Trophoblast cell (in vitro differentiated cells and primary cell): ENCODE measurements at places on chromosomes 13 and 19.

GRCh38 chr19:28956421-28956820 is 256.5 kb downstream of the UQCRFS1 start:
- DNase-seq = no peak

DNA sequence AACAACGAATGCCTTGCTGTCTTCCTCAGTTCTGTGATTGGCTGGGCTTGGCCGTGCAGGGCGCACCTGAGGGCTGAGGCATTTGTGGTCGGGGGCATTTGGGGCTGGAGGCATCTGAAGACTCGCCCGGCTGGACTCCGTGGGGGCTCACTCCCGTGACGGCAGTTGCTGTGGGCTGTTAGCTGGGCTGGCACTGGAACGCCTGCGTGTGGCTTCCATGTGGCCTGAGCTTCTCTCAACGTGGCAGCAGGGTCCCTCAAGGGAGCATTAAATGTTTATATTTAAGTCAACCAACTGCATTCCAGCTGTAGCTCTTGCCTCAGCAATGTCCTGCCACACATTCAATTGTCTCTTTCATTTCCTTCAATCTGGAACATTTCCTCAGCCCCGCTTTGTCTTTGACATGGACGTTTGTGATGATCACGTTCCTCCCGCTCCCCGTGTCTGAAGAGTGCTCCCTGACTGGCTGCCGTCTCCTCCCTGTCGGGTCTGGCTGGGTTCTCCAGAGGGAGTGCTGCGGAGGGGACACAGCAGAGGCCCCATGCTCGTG is 21.0 kb downstream of the CCDC8 start:
- DNase-seq = no peak

- no peak for DNase-seq
Measured at GRCh38 chr19:34269081-34269480, 14.7 kb downstream of the GARRE1 start.

- DNase-seq = peak; percentile 52
Measured at GRCh38 chr19:35986664-35987570, 8.1 kb upstream of the SDHAF1 start.

DNA sequence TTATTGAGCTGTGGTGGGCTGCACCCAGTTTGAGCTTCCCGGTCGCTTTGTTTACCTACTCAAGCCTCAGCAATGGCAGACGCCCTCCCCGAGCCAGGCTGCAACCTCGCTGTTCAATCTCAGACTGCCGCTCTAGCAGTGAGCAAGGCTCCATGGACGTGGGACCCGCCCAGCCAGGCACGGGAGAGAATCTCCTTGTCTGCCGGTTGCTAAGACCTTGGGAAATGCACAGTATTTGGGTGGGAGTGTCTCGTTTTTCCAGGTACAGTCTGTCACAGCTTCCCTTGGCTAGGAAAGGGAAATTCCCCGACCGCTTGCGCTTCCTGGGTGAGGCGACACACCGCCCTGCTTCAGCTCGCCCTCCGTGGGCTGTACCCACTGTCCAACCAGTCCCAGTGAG is 27.7 kb upstream of the UBAC2 start:
- DNase-seq = peak; percentile 74

DNA sequence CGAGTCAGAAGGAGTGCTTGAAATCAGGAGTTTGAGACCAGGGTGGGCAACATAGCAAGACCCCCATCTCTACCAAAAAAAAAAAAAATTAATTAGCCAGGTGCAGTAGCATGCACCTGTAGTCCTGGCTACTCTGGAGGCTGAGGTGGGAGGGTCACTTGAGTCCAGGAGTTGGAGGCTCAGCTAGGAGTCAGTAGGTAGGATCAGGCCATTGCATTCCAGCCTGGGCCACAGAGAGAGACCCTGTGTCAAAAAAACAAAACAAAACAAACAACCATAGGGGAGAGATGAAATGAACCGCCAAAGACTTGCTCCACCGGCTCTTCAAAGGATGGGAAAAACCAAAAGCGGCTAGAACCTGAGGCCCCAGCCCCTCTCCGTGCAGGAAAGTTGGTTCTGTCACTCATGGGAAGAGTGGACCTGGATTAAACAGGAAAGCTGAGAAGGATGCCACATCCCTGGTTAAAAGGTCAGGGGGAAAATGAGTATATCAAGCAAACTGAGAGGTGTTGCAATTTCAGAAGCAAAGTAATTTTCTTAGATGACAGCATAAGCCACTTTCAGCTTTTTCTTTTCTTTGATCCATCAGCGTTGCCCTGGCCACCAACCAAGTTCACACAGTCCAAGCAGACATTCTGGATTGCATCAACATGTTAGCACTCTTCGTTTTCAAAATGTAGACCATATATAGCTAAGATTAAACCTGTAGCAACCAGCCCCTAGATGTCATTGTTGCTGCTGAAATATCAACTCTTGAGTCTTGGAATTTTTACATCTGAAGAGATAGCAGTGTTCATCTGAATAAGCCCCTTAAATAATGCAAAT is 8.9 kb upstream of the ZNF507 start:
- DNase-seq = peak; percentile 13

DNA sequence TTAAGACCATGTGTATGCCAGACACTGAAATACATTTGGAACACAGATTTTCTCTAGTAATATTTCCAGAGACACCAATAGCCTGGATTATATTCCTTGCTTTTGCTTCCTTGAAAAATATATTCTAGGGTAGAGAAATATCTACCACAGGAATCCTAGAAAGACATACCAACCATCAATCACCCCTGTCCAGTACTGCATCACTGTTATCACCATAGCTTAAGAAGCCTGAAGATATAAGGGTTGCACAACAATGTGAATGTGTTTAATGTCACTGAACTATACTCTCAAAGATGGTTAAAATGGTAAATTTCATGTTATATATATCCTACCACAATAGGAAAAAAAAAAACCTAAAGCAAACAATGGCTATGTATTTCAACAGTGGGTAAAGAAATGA is 163.6 kb downstream of the DIAPH3 start:
- DNase-seq = no peak

DNA sequence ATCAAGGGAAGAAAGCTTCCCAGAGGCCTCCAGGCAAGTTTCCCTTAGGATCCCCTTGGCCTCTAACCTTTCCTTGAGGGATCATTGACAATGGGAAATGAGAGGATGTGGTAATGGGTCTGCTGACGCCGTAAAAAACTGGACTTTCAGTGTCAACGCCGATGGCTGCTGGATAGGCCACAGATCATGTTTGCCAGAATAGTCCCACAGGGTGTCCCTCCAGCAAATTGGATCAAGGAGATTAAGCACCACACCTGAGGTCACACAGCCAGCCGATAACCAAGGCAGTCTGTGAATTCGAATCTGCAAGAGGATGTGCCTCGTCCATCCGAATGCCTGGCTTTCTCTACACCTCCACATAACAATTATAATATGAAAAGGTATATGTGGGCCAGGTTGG is 17.6 kb downstream of the BCAT2 start:
- DNase-seq = no peak

GRCh38 chr19:53041366-53041765 is 3.2 kb upstream of the ERVV-2 start:
- DNase-seq = peak; percentile 52

- no peak for DNase-seq
Measured at GRCh38 chr19:40389404-40390083, 437 bp downstream of the HIPK4 start.

DNA sequence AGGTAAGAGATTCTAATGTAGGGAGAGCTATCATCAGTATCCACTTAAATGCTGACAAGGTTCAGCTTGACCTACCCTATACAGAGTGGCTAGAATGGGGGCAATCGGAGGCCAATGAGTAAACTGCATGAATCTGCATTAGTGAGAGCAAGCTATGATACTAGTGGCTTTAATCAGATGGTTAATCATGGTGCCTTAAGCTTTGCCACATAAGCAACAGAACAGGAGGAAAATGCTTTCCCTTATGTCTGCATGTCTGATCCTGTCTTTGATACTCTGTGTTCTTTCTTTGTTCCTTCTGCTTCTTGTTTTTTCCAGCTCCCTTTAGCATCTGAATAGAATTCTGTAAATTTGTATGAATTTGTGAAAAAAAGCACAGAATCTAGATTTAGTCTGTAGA is 91.1 kb downstream of the WDFY2 start:
- DNase-seq = no peak

GRCh38 chr19:45920458-45920857 is 5.9 kb upstream of the NANOS2 start:
- no peak for DNase-seq

DNA sequence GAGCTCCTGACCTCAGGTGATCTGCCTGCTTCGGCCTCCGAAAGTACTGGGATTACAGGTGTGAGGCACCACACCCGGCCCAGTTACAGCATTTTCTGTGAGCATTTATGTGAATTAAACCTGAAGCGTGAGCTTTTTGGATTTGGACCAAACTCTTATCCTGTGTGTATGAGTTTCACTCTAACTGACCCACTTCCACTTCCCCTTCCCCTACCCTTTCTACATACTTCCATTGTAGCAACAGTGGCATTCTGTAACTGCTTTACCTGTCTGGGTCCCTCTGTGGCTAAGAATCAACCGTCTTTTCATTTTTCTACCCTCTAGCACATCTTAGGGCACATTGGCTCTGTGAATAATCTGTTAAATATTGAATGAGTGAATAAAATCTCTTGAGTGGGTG is 16.2 kb downstream of the FRY start:
- no peak for DNase-seq

- DNase-seq = no peak
Measured at GRCh38 chr13:78650717-78651083, 8.3 kb downstream of the OBI1 start.

GRCh38 chr19:47713046-47714021 is at the start of gene EHD2:
Gene EHD2 (plus strand): TSS chr19:47713422. CDS start chr19:47716613, 3,191 bp downstream.
- no peak for DNase-seq

GRCh38 chr13:113393563-113394338 is 29.8 kb upstream of the GRTP1 start:
- DNase-seq = peak; percentile 82

- peak; percentile 0 for DNase-seq
Measured at GRCh38 chr13:107348925-107349324, 781.0 kb upstream of the ARGLU1 start.

GRCh38 chr19:44684892-44685863 is 13.8 kb upstream of the CEACAM16 start:
- DNase-seq = no peak

DNA sequence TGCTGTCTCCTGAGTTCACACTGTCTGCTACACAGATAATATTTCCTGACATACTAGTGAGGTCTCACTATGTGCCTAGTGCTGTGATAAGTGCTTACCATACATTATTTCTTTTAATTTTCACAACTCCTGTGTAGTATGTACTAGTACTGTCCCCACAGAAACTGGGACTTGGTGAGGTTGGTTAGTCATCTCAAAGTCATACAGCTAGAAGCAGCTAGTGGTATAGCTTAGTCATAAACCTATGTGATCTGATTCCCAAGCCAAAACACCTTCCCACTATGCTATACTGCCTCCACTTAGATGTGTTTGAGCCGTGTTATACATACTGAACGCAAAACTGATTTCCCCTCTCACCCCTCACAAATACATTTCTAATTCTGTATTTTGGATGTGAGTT is 10.5 kb downstream of the MTMR6 start:
- DNase-seq = no peak

- peak; percentile 93 for DNase-seq
Measured at GRCh38 chr19:535017-535835, 3.7 kb downstream of the CDC34 start.

DNA sequence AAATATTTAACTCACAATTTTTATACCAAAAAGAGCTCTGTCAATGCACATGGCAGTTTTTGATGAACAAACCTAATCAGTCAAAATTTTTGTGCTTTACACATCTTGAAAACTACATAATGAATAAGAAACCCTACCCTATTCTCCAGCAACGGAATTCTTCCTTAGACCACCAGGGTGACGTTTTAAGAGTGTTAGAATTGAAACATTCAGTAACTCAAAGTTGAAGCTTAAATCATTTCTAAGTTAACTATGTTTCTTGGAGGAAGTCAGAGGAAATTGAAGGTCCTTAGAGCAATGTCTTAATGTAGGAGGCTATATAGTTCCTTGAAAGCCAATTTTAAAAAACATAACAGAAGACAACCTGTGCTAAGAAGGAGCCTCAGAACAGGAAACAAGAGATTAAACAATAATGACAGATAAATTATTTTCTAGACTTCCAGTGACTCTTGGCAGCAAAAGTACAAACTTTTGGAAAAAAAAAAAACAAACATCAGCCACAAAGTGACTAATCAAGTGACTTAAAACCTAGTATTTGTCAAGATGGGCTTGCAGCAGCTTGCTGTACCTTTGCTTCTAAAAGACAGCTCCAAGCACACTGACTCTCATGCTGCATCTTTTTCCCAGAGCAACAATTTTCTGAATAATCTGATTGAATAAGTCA is 6.2 kb downstream of the SPRY2 start:
- DNase-seq = no peak

DNA sequence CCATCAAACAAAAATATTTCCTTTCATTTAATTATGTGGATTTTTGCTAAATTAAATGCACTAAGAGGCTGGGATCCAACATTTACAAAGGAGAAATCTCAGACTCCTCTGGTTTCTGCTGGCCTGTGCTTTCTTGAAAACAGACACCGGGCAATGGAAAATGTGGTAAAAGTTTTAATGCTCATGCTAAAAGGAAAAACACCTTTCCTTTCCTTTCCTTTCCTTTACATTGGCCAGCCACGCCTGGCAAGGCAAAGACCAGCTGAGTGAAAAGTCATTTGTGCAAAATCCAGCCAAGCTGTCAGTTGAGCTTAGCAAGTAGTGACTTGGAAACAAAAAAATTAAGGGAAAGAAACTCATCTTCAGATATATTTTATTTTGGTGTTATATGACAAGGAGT is 240.3 kb downstream of the LACC1 start:
- DNase-seq = no peak

GRCh38 chr19:56595548-56595899 is 422 bp downstream of the ZNF71 start:
- DNase-seq = no peak

DNA sequence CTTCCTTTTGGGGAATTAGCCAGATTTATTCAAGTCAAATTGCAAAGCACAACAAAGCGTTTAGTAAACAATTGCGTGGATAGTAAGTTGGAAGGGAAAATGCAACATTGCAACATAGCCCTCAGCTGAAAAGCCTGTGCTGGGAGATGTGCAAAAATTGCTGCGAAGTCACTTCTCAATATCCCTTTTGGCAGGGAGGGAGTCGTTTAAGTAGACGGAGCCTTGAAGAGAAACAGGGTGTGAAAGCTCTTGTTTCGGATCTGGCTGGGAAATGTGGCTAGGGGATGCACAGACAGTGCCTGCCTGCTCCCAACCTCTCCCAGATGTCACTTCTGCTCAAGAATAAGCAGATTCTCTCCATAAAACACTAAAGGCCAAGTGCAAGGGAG is 56.8 kb downstream of the SLC7A1 start:
- DNase-seq = no peak

- peak; percentile 70 for DNase-seq
Measured at GRCh38 chr19:1223018-1223855, 14.6 kb downstream of the CBARP start.

DNA sequence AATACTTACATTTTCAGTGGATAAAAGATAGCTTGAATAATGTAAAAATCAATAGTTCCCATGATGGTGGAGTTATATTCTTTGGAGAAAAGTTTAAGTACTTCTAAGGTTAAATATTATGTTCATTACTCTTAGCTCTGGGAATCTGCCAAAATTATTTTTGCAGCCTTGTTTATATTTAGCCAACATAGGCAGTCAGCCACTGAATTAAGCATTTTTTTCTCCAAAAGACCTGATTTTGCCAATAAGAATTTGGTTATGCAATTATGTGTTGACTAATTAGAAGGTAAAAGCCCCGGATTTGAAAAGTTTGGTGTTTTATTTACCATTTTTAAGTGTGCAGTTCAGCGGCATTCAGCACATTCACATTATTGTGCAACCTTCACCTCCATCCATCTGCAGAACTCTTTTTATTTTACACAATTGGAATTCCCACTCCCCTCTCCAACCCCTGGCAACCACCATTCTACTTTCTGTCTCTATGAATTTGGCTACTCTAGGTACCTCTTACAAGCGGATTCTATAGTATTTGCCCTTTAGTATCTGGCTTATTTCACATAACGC is 90.1 kb upstream of the C1QTNF9B start:
- no peak for DNase-seq
